K562 (cell line): ENCODE measurements at places on chromosomes 16 and 17. TPM values are rescaled to one million over a fixed set of nuclear protein-coding genes. Genes with fewer than 3 reads are reported as not detected.

Gene COX6A2
- total RNA-seq, result not detected in 2 replicates

Gene OR1A1
- not detected in 2 replicates for total RNA-seq

Gene KRT16
- total RNA-seq, result not detected in 2 replicates

Gene SMIM5
- total RNA-seq, result not detected in 2 replicates

Gene TMEM114
- total RNA-seq, result not detected in 2 replicates

Gene TNFAIP1
- 18.9 and 20.1 TPM in 2 replicates for total RNA-seq

Gene KRTAP1-5
- total RNA-seq, result not detected in 2 replicates

Gene CRISPLD2
- total RNA-seq, result 0.22 and 0.24 TPM in 2 replicates

Gene MAP2K3
- 14.8 and 16.1 TPM in 2 replicates for total RNA-seq

DNA sequence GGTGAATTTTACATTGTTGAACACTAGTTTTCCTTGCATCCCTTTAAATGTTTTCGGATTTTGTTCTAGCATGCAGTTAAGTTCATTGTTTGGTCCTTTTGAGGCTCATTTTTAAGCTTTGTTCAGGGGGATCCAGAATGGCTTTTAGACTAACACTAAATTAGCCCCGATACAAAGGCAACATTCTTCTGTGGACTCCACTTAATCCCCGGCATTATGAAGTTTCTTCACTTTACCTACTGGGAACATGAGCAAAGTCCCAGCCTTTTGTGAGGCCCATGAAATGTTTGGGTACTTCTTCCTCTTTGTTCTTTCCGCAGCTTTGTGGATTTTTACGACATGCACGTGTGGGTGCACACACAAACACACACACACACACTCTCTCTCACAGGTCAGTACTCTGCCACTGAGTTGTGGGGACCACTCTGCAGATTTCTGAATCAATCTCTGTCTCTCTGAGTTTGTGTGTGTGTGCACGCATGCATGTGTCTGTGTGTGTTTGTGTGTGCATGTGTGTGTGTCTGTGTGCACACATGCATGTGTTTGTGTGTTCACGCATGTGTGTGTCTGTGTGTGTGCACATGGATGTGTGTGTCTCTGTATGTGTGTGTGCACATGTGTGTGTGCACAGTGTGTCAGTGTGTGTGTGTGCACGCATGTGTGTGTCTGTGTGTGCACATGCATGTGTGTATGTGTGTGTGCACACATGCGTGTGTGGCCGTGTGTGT, 240.4 kb upstream of the TNRC6C start:
- DNase-seq, result no peak
- no peaks in the 10 kb centered on the region for H3K4me1 ChIP-seq
- H3K4me3 ChIP-seq, result no peak overlapping the region
- H3K27ac ChIP-seq, result no peak overlapping the region; the same call in 2 of the 3 replicates
- no peaks in the 10 kb centered on the region; the same call in none of the 3 replicates for H3K27me3 ChIP-seq

- peaks cover 4% of the 10 kb centered on the region for H3K36me3 ChIP-seq
Observed at GRCh38 chr17:19269641-19270040, 32.5 kb downstream of the EPN2 start.

- no peak overlapping the region for H3K27ac ChIP-seq
- DNase-seq, result no peak
- H3K4me3 ChIP-seq, result no peak overlapping the region
- H3K27me3 ChIP-seq, result no peaks in the 10 kb centered on the region
- H3K36me3 ChIP-seq, result peaks cover 2% of the 10 kb centered on the region; the same call in 1 of the 3 replicates
Observed at GRCh38 chr17:13560935-13561334, 40.8 kb downstream of the HS3ST3A1 start.

DNA sequence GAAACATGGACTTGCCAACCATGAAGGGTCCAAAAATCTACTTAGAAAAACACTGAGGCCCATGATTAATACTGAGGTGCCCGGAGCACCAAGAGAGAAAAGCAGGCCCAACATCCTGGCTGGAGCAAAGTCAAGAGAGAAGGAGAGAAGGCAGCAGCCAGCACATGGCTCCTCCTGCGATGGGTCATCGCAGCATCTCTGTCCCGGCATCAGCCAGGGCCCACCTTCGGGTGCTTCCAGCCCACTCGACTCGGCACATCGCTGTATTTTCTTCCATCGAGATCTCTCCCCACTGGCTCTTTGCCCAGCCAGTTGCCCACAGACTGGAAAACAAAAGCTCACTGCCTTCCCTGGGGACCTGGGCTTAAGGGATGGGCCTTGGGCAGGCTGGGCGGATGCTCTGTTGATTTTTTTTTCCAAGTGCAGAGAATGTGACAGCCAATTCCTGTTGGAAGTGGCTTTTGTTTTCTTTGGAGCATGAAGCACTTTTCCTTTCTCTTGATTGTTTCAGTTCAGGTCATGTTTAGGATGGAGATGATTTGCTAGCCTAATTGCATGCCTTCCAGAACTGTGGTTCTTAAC, 58.1 kb downstream of the CYB5B start:
- H3K27me3 ChIP-seq, result no peaks in the 10 kb centered on the region
- no peak for DNase-seq
- H3K36me3 ChIP-seq, result no peaks in the 10 kb centered on the region
- no peak overlapping the region for H3K4me3 ChIP-seq
- no peak overlapping the region for H3K27ac ChIP-seq

- H3K27ac ChIP-seq, result no peak overlapping the region
- H3K36me3 ChIP-seq, result no peaks in the 10 kb centered on the region
- no peaks in the 10 kb centered on the region for H3K27me3 ChIP-seq
- H3K4me1 ChIP-seq, result no peaks in the 10 kb centered on the region
- no peak for DNase-seq
Observed at GRCh38 chr16:64364894-64365293, 757.0 kb downstream of the CDH11 start.

DNA sequence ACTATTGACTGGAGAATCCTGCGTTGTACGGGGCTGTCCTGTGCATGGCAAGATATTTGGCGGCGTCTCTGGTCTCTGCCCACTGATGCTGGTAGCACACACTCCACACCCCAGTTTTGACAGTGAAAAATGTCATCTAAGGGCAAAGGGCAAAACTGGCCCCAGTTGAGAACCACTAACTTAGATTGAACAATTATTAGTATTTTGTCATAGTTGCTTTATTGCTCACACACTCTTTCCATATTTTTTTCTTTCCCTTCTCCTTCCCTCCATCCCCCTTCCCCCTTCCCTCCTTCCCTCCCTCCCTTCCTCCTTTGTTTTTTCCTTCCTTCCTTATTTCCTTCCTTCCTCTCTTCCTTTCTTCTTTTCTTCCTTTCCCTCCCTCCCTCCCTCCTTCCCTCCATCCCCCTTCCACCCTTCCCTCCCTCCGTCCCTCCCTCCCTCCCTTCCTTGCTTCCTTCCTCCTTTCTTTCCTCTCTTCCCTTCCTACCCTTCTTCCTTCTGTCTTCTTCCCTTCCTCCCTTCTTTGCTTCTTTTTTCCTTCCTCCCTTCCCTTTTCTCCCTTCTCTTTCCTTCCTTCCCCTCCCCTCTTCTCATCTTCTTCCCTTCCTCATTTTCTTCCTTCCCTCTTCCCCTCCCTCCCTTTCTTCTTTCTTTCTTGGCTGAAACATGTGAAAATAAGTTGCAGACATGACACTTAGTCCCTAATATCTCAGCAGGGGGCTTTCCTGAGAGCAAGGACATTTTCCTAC, 5.5 kb downstream of the SHISA9 start:
- H3K27ac ChIP-seq, result no peak overlapping the region
- H3K4me3 ChIP-seq, result no peak overlapping the region
- H3K4me1 ChIP-seq, result no peaks in the 10 kb centered on the region
- peaks cover 16% of the 10 kb centered on the region for H3K27me3 ChIP-seq
- H3K36me3 ChIP-seq, result no peaks in the 10 kb centered on the region
- no peak for DNase-seq

DNA sequence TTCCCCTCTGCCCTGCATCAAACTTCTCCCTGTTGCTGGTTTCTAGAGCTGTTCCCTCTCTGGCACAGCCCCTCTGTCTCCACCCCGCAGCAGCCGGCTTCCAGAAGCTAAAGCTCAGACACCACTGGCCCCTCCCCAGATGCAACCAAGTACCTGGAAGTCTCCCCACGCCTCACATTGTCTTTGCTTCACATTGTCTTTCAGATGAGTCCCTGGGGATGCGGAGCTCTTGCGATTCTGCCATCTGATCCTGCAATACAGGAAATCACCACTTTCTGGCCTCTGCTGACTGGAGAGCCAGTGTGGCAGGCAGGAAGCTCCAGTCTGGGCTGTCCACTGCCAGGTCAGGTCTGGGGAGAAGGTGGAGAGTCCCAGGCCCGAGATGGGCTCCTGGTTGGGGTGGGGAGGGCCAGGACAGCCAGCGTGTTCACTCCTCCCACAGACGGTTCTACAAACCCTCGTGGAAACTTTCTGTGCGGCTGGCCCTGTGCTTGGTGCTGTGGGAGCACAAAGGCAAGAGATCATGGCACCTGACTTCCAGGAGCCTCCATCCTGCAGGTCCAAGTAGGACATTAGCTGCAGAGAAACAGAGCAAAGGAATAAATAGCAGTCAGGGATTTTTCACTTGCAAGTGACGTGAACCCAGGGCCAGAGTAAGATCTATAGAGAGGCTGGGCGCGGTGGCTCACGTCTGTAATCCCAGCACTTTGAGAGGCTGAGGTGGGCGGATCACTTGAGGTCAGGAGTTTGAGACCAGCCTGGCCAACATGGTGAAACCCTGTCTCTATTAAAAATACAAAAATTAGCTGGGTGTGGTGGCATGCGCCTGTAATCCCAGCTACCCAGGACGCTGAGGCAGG, 47.9 kb upstream of the MAP3K14 start:
- H3K27me3 ChIP-seq, result peaks cover 29% of the 10 kb centered on the region
- DNase-seq, result no peak
- no peaks in the 10 kb centered on the region for H3K36me3 ChIP-seq
- H3K4me3 ChIP-seq, result no peak overlapping the region

DNA sequence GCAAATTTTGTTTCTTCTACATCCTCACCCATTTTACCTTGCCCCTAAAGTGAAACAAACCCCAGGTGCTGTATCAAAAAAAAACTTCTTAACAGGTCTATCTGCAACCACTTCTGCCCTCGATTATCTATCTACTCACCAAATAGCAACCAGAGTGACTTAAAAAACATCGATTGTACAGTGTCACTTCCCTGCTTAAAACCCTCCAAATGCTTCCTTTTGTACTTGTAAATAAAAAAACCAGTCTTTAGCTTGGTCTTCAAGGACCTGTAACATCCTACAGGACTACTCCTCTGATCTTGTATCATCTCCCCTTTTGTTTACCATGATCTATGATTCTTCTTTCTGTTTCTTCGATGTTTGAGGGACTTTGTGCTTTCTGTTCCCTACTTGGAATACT, 82.7 kb upstream of the CORO6 start:
- no peaks in the 10 kb centered on the region for H3K27me3 ChIP-seq
- H3K4me3 ChIP-seq, result no peak overlapping the region
- DNase-seq, result no peak
- no peaks in the 10 kb centered on the region; the same call in 2 of the 3 replicates for H3K36me3 ChIP-seq
- peak overlapping the region; percentile 6; the same call in 2 of the 3 replicates for H3K27ac ChIP-seq

DNA sequence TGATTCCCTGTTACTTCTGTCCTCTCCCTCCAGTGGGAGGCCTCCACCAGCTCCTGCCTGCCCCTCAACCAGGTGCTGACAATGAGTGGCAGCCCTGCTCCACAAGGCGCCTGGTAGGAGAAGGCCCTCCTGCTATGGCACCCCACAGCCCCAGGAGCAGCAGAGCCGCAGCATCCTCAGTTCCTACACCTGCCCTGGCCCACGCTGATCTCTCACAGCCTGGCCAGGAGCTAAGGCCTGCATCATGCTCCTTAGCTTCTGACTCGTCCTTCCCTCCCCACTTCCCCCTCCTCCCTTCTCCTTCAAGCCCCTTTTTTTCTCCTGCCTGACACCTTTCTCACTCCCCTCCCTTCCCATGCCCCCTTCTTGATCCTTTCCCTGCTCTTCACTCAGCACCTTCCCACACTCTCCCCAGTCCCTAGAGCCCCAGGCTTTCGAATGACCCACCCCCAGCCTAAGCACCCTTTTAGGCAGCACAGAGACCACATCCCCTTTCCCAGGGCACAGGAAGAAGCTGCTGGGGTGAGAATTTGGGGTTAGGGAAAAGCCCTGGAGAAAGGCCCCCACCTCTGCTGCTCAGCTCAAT, 6.5 kb downstream of the PROCA1 start:
- H3K27me3 ChIP-seq, result no peaks in the 10 kb centered on the region
- no peak overlapping the region for H3K27ac ChIP-seq
- peaks cover 51% of the 10 kb centered on the region; the same call in 2 of the 3 replicates for H3K36me3 ChIP-seq
- no peak for DNase-seq
- peaks cover 7% of the 10 kb centered on the region; the same call in 2 of the 3 replicates for H3K4me1 ChIP-seq

DNA sequence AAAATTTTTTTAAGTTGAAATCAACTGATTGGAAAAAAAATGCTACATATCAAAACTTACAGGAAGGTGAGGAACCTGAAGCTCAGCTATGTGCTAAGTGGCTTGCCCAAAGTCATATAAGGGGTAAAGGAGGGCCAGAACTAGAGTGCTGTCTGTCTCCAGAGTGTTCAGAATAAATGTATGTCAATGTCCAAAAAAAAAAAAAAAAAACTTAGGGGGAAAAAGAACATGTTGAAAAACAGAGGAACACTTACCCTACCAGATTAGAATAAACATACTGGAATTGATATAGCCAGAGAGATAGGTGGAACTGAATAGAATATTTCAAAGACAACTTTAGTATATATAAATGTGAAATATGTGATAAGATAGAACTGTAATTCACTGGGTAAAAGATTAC, 11.5 kb downstream of the DCAF7 start:
- no peak overlapping the region for H3K4me3 ChIP-seq
- H3K36me3 ChIP-seq, result peaks cover 6% of the 10 kb centered on the region; the same call in 1 of the 3 replicates
- H3K4me1 ChIP-seq, result no peaks in the 10 kb centered on the region
- H3K27ac ChIP-seq, result no peak overlapping the region

- peaks cover 7% of the 10 kb centered on the region; the same call in 1 of the 3 replicates for H3K27me3 ChIP-seq
- H3K36me3 ChIP-seq, result no peaks in the 10 kb centered on the region
Observed at GRCh38 chr16:50478075-50478772, 70.0 kb upstream of the NKD1 start.

DNA sequence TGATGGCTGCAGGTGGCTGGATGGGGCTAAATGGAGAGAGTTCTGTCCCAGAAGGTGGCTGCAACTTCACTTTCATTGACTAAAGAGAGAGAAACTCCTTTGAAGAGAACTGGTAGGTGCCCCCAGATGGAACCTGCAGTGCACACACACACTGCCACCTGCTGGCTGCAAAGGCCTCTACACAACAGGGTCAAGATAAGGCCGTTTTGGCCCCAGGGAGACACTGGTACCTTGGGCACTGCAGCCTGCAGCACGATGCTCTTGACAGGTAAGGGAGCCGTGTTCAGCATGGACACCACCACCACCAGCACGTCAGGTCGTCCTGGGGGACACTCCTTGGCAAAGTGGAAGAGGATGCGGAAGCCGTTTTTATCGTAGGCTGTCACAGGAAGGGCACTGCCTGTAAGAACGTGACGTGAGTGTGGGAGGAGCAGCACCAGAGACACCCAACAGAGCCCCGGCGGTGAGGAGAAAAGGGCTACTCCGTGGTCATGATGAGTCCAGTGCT, 22.7 kb downstream of the GGA3 start:
- no peaks in the 10 kb centered on the region for H3K27me3 ChIP-seq
- H3K27ac ChIP-seq, result no peak overlapping the region
- H3K4me3 ChIP-seq, result no peak overlapping the region
- DNase-seq, result peak; percentile 79
- H3K4me1 ChIP-seq, result peaks cover 33% of the 10 kb centered on the region
